OCI-M1 (cell line): ENCODE measurements at places on chromosomes 1 and 21.

- DNase-seq, result no peak
These were observed 109.9 kb upstream of the ADGRL2 start for GRCh38 chr1:81690676-81691453.

- peak; percentile 20 for DNase-seq
These were observed 17.6 kb downstream of the RIT1 start for GRCh38 chr1:155893389-155894142.

DNA sequence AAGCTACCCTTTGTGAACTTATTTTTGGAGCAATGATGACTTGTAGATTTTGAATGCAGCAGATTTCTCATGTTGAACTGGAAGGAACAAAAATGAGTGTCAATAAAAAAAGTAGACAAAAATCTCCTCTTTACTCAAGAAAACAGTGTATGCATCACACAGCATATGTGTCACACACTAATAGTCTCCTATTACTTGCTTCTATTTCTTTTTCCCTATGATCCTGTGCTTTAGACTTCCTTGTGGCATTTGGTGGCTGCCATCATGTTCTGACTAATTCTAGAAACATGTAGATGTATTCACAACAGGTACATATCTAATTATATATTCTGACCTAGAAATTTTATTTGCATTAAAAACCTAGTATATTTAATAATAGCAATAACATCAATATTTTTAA, 14.3 kb downstream of the RC3H1 start:
- no peak for DNase-seq

DNA sequence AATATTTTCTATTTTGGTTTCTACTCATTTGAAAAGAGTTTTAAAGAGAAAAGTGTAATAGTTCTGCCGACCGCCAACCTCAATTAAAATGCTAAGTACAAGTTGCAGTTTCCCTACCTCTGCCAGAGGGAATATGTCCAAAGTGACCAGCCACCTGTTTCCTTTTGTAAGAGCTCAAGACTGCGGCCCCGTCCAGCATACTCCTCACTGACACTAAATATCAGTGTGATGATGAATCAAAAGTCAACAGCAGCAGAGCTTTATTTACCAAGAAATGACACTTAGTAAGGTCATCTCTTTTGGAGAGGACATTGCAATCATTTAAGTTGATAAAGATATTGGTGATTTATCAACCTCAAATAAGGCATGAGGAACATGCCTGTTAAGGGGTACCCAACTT, 57.4 kb upstream of the NRIP1 start:
- DNase-seq, result no peak

DNA sequence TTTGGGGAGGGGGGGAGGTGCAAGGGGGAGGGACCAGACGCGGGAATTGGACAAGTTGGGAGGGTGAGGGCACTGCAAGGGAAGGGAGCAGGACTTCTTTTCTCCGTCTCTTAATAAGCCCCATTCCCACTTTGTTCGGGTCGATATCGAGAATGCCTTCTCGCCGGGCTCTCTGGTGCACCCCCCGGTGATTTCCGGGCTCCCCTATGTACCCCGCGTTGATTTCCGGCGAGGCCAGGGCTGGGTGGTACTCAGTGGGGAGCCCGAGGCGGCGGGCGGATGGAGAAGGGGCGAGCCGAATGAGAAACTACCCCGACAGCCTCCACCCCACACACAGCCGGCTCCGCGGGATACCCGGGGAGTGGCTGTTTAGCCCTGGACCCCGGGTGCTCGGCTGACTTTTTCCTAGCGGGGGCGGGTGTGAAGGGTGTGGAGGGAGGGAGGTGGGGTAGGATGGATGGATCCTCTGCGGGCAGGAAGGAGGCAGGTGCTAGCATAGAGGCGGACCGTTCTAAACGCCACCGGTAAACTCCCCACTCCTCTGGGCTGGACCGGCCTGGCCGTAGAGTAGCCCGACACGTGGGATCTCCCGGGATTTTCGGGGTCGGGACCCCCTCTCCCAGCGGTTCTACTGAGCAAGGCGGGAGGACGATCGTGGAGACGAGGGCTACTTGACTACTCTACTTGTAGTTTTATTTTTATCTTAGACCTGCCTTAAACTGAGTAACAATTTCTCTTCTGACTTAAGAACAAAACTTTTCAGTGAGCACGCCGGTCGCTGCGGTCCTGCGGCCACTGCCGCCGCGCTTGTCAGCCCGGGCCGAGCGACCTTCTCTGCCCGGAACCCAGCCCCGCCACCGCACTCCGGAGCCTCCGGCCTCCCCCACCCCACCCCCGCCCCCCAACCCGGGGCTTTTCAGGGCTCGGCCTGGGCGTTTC, 1.0 kb downstream of the RNF220 start:
- no peak for DNase-seq

- no peak for DNase-seq
These were observed 37.7 kb downstream of the CSMD2 start for GRCh38 chr1:34127006-34128000.

DNA sequence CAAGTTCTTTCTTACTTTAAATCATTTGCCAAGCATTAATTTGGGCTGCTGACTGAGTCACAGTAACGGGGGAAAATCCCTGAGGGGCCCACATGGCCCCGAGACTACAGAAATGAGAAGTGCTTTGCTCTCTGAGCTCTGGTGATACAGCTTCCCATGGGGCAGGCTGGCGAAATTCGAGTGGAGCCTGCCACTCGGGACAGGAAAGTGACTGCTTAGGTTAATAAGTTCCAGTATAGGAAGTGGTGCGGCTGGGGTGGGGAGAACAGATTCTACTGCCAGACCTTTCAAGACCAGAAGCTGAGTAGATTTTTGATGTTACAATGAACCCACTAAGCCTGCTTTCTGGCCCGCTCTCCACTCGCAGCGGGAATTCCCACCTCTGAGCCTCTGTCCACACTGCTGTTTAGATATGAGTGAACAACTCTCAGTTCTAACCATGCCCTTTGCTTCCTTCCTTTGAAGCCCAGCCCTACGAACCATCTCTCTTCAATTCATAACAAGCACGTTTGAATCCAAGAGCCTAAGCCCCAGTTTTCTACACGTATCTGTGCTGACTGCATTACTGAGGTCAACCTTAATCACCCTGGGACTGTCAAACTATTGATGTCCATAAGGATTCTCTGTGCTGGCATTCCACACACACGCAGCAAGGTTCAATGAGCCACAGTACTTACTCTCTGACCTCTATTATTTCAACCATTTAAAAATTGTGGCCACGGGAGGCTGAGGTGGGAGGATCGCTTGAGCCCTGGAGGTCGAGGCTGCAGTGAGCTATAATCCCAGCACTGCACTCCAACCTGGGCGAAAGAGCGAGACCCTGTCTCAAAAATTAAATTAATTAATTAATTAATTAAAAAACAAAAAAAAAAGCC, 9.6 kb downstream of the ZBTB17 start:
- DNase-seq, result no peak
